ENCODE measurements at places on chromosomes 2 and 18.

- no peak for DNase-seq
Observed at GRCh38 chr2:216754336-216754735, 59.0 kb upstream of the IGFBP5 start.

- DNase-seq: no peak
Observed at GRCh38 chr2:120707816-120708215, 27.9 kb upstream of the GLI2 start.

DNA sequence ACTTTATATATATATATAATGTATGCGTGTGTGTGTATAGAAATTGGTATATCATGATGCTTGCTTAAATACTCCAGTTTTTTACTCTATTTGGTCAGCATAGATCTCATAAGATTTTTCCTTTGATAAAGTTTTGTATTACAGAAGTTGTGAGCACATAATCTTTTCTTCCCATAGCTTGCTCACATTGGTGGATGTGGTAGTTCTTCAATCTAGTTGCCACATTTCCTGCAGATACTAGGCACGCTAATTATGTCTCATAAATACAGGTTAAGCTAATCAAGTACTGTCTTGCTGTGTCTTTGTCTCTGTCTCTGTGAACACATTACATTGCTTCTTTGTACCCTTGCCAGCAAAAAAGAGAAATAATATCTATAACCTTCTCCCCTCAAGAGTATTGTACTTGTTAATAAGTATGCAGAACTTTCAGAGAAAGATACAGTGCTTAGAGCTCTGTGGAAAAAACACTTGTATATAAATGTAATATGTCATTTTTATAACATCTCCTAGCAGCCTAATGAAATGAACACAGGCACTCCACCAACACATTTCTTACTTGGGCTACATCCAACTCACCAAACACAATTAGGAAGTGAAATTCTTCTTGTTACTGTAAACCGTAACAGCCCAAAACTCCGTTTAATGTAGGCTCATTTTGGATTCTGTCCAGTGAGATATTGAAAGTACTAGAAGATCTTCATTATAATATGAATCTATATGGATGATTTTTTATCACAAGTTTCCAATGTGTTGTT is 306.7 kb upstream of the SLC8A1 start:
- DNase-seq: no peak

DNA sequence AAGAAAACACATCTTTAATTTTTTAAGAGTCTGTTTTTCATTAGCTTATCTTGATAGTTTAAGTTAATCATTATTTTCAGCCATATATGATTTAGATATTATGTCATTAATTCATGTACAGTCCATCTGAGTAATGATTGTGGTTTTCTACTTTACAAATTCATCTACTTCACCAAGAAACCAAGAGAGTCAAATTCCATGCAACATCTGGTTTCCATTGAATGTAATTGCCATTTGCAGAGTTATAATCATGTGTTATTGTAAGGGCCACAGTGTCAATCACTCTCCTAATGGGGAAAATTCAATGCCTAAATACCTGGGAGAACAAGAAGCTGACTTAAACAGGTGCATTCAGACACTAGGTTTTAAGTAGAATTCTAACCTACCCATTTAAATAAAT is 217.2 kb upstream of the OSR1 start:
- no peak for DNase-seq

DNA sequence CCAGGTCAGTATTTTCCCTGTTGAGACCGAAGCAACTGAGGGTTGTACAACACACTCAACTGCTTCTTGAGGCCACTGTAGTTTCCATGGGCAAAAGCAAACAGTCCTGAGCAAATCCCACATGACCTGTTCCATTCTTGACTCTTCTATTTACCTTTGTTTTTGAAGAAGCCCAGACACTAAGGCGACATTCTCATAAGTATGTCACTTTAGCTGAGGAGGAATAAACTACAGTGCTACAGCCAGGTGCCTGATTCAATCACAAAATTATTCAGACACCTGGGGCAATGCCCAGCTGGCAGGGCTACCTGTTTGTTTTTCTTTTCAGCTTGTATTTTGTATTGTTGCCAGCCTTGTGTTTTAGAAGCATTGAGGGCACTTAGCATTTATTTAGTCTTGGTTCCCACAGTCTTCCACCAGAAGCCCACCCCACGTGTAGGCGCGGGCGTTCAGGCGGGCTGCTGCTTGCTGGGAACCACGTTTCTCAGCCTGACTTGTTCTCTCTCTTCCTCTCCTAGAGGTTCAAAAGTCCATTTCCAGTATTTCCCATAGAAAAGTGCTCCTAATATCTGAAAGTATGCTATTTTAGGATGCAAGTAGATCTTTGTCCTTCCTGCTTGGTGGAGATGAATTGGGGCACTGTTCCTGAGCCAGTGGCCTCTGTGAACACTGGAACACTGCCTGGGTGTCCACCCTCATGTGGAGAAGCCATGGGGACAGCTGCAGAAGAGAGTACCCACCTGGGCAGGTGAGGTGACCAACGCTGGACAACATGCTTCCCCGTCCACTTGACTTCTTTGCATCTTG is 99.0 kb upstream of the COPS8 start:
- no peak for DNase-seq

DNA sequence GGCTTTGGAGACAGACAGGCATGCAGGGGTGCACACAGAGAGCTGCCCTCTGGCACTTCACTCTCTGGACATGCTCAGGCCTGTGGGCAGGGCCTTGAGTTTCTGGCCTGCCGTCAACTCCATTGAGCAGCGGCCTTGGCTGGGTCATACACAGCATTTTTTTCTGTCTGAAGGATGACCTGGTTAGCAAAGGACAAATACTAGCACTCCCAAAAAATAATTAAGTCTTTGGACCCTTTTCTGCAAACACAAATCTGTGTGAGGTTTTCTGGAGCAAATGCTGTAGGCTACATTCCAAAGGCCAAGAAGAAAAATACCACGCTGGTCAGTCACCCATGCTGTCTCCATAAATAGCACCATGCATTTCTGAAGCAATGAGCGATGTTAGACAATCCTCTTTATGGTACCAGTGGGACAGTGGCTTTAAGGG is 124.7 kb upstream of the CTAGE1 start:
- no peak for DNase-seq

GRCh38 chr2:60980071-60980815 is 37.3 kb upstream of the PEX13 start:
- DNase-seq: no peak

- DNase-seq: no peak
Observed at GRCh38 chr2:237935740-237936452, 30.9 kb upstream of the UBE2F start.

- DNase-seq: no peak
Observed at GRCh38 chr18:54675076-54675475, 84.0 kb downstream of the DYNAP start.

- no peak for DNase-seq
Observed at GRCh38 chr2:15665067-15665942, 73.6 kb downstream of the DDX1 start.

GRCh38 chr2:205505371-205505770 is 176.9 kb upstream of the NRP2 start:
- no peak for DNase-seq

GRCh38 chr2:235536711-235537110 is 42.9 kb downstream of the AGAP1 start:
- no peak for DNase-seq

DNA sequence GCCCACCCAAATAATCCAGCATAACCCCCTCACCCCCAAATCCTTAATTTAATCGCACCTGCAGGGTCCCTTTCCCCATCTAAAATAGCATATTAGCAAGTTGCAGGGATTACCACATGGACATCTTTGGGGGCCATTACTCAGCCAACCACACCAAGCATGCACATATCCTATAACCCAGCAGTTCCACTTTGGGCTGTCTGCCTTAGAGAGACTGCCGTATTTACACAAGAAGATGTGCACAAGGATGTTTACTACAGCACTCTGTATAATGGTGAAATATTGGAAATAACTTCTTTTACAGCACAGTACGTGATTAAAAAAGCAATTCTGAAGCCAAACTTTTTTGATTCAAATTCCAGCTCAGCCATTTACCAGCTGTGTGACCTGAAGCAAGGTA is 17.3 kb upstream of the LDLRAD4 start:
- no peak for DNase-seq

DNA sequence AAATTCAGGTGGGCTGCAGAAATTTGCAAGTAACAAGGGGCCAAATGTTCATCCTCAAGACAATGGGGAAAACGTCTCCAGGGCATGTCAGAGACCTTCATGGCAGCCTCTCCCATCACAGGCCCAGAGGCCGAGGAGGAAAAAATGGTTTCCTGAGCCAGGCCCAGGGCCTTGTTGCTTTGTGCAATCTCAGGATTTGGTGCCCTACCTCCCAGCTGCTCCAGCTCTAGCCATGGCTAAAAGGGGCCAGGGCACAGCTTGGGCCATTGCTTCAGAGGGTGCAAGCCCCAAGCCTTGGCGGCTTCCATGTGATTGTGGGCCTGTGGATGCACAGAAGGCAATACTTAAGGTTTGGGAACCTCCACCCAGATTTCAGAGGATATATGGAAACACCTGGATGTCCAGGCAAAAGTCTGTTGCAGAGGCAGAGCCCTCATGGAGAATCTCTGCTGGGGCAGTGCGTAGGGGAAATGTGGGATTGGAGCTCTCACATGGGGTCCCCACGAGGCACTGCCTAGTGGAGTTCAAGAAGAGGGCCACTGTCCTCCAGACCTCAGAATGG is 29.2 kb downstream of the RPRD1A start:
- DNase-seq: no peak

DNA sequence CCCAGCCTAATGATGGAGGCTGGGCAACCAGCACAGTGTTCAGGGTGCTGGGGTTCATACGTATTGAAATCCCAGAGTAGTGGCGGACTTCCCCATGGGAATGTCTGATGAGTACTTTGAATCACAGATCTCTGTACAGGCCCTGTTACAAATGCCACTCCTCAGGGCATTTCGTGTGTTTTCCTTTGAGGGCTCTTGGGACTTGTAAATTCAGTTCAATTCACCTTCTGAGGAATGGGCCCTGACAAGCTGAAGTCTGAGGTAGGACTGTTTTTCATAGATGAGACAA is 288 bp upstream of the RDH14 start:
- DNase-seq: no peak

- no peak for DNase-seq
Observed at GRCh38 chr2:237120916-237121315, 35.2 kb downstream of the COPS8 start.

- no peak for DNase-seq
Observed at GRCh38 chr2:102753563-102754159, 8.2 kb upstream of the TMEM182 start.

DNA sequence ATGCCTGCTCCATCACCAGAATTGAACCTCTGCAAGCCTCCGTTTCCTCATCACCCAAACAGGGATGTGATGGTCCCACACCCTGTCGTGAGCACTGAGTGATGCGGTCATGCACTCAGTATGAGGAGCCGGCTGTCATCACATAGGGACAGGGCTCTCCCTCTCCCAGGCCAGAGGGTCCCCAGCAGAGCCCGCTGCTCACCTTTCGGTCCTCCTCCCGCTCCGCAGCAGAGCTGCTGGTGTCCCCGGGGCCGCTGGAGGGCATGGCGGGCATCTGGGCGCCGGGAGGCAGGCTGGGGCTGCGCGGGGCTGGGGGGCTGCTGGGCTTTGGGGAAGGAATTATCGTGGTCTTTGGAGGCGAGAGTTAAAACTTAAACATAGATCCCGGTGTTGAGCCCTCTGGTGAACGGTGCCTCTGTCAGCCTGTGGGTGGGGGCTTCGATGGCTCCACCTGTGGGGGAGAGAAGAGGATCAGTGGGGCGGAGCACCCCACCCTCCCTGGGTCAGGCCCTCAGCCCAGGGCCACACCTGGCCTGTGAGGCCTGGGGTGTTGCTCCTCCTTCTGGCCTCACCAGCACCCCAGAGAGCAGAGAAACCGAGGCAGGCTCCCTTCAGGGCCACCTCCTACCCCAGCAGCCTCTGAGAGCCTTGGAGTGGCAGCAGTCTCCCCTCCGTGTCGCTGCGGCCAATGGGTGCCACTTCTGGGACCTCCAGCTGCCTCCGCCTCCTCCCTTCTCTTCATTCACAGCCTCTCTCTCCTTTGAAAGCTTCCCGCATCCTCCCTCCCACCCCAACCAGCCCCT is 27.8 kb downstream of the DNMT3A start:
- DNase-seq: no peak

GRCh38 chr2:23002234-23002633 is 382.7 kb upstream of the KLHL29 start:
- no peak for DNase-seq

DNA sequence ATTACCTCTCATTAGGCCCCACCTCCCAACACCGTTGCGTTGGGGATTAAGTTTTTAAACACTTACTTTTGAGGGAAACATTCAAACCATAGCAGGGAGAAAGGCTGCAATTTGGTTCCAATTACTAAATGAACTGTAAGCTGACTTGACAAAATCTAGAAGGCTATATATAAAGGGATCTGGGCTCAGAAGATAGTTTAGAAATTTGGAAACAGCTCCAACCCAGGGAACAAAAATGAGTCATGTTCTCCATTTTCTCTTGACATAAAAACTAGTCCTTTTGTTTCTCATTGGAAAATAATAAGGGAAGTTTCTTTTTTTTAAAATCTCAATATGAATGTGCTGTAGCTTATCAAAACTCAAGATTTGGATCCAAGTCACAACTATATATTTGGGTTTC is 17.5 kb downstream of the MOGAT1 start:
- no peak for DNase-seq

- no peak for DNase-seq
Observed at GRCh38 chr2:165698444-165698884, 95.6 kb downstream of the GALNT3 start.

DNA sequence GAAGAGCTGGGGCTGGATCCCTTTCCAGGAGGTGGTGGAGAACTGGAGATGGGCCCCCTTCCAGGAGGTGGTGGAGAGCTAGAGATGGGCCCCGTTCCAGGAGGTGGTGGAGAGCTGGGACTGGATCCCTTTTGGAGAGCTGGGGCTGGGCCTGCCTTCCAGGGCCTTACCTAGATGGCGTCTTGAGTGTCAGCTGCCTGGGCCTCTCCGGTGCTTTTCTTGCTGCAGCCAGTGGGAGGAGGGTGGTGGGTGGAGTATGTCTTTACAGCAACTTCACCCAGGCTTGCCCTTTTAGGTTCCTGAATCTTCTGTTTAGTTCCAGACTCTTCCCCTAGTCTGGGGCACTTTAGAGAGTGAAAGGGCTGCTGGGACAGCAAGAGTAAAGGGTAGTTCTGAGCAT is 19.1 kb upstream of the TXNDC2 start:
- no peak for DNase-seq

- no peak for DNase-seq
Observed at GRCh38 chr2:186069676-186070075, 331.1 kb downstream of the FSIP2 start.

GRCh38 chr2:88066543-88066942 is 1.1 kb upstream of the SMYD1 start:
- no peak for DNase-seq

DNA sequence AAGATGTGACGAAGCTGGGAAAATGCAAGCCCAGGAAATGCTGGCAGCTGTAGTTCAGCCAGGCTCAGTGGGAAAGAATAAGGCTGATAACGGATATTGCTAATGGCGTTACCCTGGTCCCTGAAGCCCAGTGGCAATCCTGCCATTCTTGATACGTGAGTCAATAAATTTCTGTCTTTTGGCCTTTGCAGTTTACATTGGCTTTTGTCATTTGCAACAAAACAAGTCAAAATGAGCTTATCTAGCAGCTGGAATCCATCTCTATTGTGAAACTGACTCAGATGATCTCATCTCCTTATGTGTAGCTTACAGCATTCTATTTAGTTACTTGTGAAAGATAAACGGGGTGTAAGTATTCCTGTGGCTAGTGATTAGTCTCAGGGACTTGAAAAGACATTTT is 43.8 kb downstream of the ARL6IP6 start:
- no peak for DNase-seq
